Astrocyte (in vitro differentiated cells and primary cell): ENCODE measurements at places on chromosomes 1 and 21. TPM values are rescaled to one million over a fixed set of nuclear protein-coding genes. Genes with fewer than 3 reads are reported as not detected.

DNA sequence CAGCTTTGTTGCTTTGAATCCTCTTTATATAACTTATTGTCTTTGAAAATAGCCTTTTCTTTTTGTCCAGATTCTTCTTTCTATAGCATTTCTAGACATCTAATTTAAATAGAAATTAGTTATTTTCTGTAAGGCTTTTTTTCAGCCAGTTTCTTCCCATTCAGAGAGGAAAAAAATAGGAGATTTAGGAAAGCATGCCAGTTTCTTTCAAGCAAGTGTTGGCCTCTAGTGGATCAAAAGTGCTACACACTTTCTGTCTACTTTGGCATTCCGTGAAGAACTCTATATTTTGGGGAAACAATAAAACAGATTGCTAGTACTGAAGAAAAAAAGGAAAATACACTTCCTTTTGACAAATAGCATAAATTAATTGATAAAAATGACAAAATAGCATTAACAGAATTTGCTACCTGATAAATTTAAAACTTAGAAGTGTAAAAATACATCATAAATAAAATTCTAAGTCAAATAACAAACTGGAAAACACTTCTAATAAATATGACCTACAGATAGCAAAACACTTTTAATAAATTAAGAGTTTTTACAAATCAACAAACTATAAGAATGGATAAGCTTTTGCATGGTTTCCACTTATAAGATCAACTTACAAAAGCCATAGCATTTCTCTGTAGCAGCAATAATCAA is 13.1 kb upstream of the EXO1 start:
- no peak overlapping the region for H3K4me3 ChIP-seq
- H3K27ac ChIP-seq: no peak overlapping the region
- H3K27me3 ChIP-seq: no peaks in the 10 kb centered on the region
- H3K36me3 ChIP-seq: no peaks in the 10 kb centered on the region
- peak; percentile 41 for DNase-seq

GRCh38 chr1:25744140-25744581 is 55.8 kb upstream of the SELENON start:
- no peak overlapping the region for H3K27ac ChIP-seq
- H3K36me3 ChIP-seq: no peaks in the 10 kb centered on the region

DNA sequence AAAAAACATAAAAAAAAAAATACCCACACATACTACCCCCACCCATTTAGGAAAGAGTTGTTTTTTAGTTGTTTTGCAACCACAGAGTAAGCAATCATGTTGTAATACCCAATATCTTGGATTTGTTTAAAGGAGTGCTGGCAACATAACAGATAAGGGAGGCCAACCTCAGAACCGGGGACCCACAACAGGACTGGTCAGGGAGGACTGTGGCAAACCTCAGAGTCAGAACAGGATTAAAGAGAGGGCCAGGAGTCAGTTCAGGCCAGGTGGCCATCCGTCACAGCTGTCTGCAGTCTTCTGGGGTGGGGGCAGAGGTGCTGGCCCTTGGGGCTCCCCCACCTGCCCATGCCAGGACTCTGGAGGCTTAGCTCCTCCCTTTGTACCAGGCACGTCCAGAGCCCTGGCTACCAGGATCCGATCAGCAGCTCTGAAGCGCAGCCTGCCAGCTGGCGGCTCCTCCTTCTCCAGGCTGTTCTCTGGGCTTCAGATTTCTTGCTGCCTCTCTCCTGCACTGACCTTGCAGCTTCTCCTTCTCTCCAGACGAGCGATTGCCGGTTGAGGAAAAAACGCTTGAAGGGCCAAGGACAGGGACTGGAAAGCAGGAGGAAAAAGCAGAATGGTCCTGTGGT is 7.9 kb downstream of the H6PD start:
- H3K36me3 ChIP-seq: no peaks in the 10 kb centered on the region
- DNase-seq: no peak
- H3K27me3 ChIP-seq: no peaks in the 10 kb centered on the region
- H3K4me3 ChIP-seq: no peak overlapping the region
- H3K4me1 ChIP-seq: peaks cover 22% of the 10 kb centered on the region

DNA sequence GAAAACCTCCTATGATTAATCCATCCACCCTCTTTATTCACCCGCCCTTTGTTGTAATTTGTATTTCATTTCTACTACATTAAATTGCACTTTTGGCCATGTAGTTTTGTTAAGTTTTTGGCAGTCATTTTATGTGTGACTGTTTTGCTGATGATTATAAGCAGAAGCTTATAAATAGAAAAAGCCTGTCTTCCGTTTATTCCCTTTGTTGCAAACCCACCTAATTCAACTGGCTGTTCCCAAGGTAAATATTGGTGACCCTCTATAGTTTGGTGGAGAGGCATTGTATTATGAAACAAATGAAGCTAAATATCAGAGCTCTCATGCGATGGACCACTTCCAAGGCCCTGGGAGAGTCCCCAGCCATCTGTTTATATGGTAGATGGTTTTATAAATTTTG is 36.7 kb upstream of the IGSF3 start:
- no peaks in the 10 kb centered on the region for H3K4me1 ChIP-seq
- peaks cover 12% of the 10 kb centered on the region for H3K27me3 ChIP-seq
- no peaks in the 10 kb centered on the region for H3K36me3 ChIP-seq
- H3K4me3 ChIP-seq: no peak overlapping the region
- H3K27ac ChIP-seq: no peak overlapping the region

DNA sequence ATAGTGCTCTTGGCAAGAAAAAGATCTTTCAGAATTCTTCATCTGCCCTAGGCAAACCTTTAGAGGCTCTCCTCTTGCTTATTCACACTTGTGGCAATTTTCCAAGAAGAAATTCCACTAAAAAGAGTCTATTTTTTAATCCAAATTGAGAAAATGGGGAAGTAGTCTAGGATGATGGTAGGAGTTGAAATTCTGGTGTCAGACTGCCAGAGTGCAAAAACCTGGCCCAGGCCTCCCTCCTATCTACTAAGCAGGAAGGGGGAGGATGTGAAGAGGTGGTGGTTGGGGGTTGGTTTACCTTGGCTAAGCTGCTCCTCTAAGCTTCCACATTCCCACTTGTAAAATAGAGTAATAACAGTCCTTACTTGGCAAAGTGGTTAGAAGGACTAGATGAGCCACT is 120.6 kb upstream of the KCNJ15 start:
- H3K4me1 ChIP-seq: no peaks in the 10 kb centered on the region
- no peak overlapping the region for H3K4me3 ChIP-seq
- H3K27me3 ChIP-seq: no peaks in the 10 kb centered on the region
- H3K36me3 ChIP-seq: no peaks in the 10 kb centered on the region
- DNase-seq: peak; percentile 23

GRCh38 chr1:70714149-70714548 is 303.1 kb downstream of the CTH start:
- H3K36me3 ChIP-seq: no peaks in the 10 kb centered on the region
- H3K4me3 ChIP-seq: no peak overlapping the region
- H3K27ac ChIP-seq: no peak overlapping the region
- H3K27me3 ChIP-seq: no peaks in the 10 kb centered on the region
- DNase-seq: no peak

GRCh38 chr1:39116860-39117728 is 87.4 kb upstream of the MACF1 start:
- peaks cover 3% of the 10 kb centered on the region for H3K36me3 ChIP-seq
- no peak overlapping the region for H3K4me3 ChIP-seq
- peaks cover 26% of the 10 kb centered on the region for H3K4me1 ChIP-seq
- H3K27ac ChIP-seq: no peak overlapping the region

DNA sequence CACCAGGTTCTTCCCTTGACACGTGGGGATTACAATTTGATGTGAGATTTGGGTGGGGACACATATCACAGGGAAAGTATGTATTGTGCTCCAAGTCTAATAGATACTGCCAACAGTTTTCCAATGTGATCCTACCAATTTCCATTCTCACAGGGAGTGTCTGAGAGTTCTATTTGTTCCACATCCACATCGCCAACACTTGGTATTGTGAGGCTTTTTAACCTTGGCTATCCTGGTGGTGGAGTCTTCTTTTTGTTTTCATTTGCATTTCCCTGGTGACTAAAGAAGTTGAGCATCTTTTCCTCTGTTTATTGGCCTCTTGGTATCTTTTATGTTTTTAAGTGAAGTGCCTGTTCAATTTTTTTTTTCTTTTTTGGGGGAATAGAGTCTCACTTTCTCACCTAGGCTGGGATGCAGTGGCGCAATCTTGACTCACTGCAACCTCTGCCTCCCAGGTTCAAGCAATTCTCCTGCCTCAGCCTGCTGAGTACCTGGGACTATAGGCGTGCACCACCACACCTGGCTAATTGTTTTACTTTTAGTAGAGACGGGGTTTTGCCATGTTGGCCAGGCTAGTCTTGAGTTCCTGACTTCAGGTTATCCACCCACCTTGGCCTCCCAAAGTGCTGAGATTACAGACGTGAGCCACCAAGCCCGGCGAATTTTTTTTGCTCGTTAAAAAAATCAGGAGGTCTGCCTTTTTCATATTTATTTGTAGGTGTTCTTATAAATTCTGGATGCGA is 15.9 kb upstream of the PADI1 start:
- peak overlapping the region; percentile 23 for H3K4me3 ChIP-seq
- H3K27me3 ChIP-seq: no peaks in the 10 kb centered on the region

DNA sequence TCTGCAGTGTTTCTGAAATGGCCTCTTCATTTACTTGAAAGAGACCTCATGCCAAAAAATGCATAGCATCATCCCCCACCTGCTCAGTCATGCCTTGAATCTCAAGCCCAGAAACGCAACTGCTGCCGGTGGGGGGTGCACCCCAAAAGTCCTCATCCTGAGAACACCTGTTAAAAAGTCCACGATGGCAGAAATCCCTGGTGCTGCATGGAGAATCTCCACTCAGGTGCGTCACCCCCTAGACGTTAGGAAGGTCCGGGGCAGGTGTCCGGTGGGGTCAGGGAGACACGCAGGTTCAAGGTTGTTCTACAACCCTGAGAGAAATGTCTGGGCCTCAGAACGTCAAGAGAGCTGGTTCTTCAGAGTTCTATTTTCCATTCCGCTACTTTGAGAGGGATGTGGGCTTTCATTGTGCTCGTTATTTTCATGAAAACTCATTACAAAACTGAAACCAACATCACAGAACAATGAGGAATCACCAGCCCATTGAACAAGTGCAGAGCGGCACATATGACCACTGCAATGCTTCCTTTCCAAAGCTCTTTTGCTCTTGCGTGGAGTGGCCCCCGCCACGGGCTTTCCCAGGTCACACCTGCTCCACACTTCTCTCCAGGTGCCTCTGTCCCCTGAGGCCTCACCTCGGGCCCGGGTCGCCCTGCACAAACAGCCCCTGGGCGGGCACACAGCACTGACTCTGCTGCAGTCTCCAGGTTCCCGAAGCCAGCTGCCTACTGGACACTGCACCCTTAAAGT is 201.9 kb downstream of the TOMM20 start:
- DNase-seq: no peak
- peak overlapping the region; percentile 78 for H3K27ac ChIP-seq
- peaks cover 22% of the 10 kb centered on the region for H3K4me1 ChIP-seq
- H3K4me3 ChIP-seq: no peak overlapping the region
- no peaks in the 10 kb centered on the region for H3K27me3 ChIP-seq

DNA sequence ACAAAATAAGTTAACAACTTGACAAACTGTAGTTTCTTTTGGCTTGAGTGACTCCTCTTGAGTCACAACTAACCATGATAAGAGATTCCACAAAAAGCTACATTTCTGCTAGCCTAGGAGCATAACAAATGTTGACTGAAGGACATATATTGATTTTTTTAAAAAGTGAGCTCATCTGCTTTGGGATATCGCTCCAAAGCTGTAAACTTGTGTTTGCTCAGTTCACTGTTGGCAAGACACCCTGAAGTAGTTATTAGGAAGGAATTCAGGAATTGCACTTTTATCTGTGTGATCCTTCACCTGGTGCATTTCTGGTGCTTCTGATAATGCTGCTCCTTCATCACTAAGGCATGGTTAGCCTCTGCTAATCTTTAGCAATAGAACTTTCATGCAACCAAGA is 23.7 kb downstream of the RWDD3 start:
- H3K27me3 ChIP-seq: no peaks in the 10 kb centered on the region
- H3K27ac ChIP-seq: no peak overlapping the region
- DNase-seq: peak; percentile 79
- no peaks in the 10 kb centered on the region for H3K36me3 ChIP-seq
- H3K4me1 ChIP-seq: peaks cover 2% of the 10 kb centered on the region

The LCE2B gene
- not detected in 2 replicates for total RNA-seq

DNA sequence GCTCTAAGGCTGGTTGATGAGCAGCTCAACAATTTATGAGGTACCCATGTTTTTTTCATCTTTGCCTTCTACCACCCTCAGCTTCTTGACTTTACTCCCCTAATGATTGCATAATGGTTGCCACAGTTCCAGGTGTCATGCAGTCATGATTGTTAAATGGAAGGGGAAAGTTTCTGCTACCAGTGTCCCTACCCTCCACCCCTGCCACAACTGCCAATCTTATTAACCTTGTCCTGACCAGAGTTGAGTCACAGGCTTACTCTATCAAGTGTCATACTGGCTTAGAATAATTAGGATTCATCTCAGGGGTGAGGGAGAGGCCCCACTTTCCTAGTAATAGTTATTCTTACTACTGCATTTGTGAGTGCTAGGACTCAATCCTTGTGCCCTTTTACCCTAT is 7.9 kb upstream of the FUBP1 start:
- no peaks in the 10 kb centered on the region for H3K36me3 ChIP-seq
- no peak for DNase-seq

DNA sequence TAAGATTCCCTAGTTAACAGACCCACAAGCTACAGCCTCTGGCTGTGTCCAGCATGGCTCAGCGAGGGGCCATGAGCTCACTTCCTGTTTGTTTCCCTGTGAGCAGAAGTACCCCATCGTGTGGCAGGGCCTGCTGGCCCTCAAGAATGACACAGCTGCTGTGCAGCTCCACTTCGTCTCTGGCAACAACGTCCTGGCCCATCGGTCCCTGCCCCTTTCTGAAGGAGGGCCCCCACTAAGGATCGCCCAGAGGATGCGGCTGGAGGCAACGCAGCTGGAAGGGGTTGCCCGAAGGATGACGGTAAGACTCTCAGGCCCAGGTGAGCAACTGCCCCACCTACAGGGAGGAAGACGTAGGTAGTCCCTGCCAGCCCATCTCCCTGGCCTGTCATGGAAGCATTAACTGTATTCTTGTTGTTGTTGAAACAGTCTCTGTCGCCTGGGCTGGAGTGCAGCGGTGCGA is 38.2 kb downstream of the ZBTB17 start:
- peaks cover 30% of the 10 kb centered on the region for H3K36me3 ChIP-seq
- H3K4me1 ChIP-seq: peaks cover 19% of the 10 kb centered on the region
- DNase-seq: no peak

DNA sequence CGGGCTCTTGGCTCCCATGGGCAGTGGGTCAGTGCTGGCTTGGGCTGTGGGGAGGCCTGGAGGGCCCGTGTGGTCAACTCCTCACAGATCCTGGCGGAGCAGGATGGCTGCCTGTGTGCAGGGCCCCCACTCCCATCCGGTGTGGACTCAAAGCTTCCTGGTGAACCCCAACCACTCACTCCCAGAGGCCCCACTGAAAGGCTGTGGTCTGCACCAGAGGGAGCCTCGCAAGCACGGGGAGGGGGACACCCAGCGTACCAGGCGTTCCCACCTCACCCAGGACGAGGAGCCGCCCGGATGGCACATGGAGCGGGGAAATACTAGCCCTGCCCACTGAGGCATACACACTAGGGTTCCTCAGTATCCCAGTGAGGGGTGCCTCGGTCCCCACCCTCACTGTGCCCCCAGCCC is 75.4 kb upstream of the ACTRT2 start:
- H3K4me1 ChIP-seq: no peaks in the 10 kb centered on the region
- H3K27me3 ChIP-seq: no peaks in the 10 kb centered on the region
- H3K4me3 ChIP-seq: no peak overlapping the region
- DNase-seq: no peak

The C8A gene
- not detected in 2 replicates for total RNA-seq
